ENCODE measurements at places on chromosomes 12 and 14.

GRCh38 chr14:32104803-32105202 is 27.7 kb downstream of the ARHGAP5 start:
- DNase-seq, result no peak

- DNase-seq, result no peak
Observed at GRCh38 chr14:67705211-67705610, 3.5 kb downstream of the RDH12 start.

GRCh38 chr14:63781686-63782085 is 53.8 kb upstream of the SGPP1 start:
- no peak for DNase-seq

DNA sequence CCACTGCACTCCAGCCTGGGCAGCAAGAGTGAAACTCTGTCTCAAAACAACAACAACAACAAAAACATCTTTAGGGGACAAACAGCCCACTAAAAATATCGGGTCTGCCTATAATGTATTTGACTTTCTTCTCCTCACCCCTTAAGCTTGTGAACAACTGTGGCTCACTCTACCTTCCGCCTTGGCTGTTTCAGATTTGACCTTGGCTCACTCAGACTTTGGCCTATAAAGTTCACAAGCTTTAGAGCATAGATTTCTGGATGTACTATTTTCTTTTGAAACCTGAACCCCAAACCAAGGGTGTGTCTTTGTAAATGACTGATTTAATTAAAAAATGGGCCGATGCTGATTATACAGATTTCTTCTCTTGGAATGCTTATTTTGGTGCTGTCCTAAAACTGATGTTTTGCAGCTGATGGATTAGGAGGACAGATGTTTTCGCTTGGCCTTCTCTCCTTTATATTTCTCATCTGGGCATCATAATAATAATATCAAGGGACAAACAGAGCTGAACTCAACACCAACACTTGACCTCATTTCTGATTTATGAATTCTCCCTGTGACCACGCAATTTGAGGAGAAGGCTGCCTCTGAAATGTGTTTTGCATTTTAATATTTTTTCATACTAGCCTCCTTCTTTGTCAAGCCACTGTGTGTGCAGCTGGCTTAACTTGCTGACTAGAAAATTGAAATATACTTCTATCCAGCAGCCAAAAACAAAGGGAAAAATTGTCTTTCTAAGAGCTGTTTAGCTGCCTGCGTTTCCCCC is 40.2 kb upstream of the RASSF3 start:
- no peak for DNase-seq

- no peak for DNase-seq
Observed at GRCh38 chr12:93430280-93430679, 11.5 kb downstream of the UBE2N start.

DNA sequence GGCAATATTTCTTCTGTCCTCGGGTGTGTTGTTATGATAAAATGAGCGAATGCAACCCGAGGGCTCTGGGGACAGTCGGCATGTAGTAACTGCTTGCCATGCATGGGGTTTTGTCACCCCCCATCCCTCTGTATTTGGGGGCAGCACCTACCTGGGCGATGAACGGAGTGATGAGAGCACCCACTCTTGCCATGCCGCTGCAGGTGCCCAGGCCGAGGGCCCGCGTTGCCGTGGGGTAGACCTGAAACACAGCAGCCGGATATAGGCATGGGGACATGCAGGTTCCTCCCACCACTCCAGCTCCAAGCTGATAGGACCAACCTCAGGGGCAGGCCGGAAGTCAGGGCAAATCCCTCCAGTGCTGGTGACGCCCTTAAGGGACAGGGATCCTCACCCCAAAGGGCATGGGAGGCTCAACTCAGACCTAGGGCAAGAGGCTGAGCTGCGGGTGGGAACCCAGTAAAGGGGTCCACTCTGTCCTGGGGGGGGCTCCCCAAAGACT is 35.8 kb downstream of the DAO start:
- no peak for DNase-seq

DNA sequence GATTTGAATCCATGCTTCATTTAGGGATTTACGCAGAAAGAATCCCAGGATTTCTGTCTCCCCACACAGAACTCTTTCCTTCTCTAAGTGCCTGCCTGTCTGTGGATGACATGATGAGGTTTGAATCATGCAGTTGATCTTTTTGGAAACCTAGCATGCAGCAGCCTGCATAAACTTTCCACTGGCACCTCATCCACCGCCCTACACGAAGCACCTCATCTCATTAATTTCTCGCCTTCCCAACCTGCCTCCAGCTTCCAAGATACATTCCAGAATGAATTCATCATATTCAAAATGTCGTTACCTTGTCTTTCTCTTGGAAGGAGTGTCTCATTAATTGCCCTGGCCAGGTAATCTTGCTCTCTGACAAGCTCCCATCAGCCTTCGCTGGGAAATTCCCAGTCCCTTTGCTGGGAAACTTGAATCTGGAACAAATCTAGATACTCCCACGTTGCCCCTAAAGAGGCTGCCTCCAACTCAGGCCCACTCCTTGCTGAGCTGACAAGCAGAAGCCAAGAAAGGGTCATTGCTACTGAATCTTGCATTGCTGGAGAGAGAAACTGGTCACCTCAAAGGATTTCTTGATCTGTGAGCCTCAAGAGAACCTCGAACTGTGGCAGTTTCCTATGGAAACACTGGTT is 48.2 kb downstream of the SERPINA3 start:
- DNase-seq, result no peak

GRCh38 chr12:9619411-9620179 is 11.9 kb upstream of the KLRB1 start:
- DNase-seq, result no peak
